AG09309 (cell line): ENCODE measurements at places on chromosomes 6 and 20.
A peak's percentile ranks its signal among the peaks of the same experiment; 100 is the strongest.

GRCh38 chr6:31945507-31946369, at the start of gene CFB:
Gene CFB (plus strand): TSS chr6:31946095. CDS start chr6:31946222, 127 bp downstream.
- peak; percentile 46 for DNase-seq

DNA sequence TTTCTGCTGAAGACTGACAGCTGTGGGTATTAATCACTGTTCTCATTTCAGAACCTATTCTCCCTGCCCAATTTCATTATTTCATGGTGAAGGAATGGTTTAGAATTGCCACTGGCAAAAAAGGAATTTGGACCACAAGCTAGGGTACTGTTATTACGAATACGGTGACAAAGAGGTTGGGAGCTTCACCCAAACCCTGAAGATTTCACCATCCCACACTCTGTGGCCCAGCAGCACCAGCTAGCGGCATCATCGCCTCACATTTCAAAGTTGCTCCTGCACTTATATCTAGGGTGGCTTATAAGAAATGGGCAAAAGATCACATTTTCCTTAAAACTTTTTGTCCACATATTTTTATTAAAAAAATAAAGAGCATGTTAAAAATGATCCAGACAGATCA, 236.1 kb downstream of the SYNDIG1 start:
- peak; percentile 55 for DNase-seq

GRCh38 chr6:64280569-64280968, 645.0 kb downstream of the PHF3 start:
- DNase-seq = no peak

- DNase-seq = no peak
Observed at GRCh38 chr6:145962581-145962980, 1.6 kb downstream of the SHPRH start.

- peak; percentile 27 for DNase-seq
Observed at GRCh38 chr6:4637691-4638433, 138.3 kb upstream of the CDYL start.

GRCh38 chr6:7901056-7901455, 9.5 kb downstream of the TXNDC5 start:
- no peak for DNase-seq

DNA sequence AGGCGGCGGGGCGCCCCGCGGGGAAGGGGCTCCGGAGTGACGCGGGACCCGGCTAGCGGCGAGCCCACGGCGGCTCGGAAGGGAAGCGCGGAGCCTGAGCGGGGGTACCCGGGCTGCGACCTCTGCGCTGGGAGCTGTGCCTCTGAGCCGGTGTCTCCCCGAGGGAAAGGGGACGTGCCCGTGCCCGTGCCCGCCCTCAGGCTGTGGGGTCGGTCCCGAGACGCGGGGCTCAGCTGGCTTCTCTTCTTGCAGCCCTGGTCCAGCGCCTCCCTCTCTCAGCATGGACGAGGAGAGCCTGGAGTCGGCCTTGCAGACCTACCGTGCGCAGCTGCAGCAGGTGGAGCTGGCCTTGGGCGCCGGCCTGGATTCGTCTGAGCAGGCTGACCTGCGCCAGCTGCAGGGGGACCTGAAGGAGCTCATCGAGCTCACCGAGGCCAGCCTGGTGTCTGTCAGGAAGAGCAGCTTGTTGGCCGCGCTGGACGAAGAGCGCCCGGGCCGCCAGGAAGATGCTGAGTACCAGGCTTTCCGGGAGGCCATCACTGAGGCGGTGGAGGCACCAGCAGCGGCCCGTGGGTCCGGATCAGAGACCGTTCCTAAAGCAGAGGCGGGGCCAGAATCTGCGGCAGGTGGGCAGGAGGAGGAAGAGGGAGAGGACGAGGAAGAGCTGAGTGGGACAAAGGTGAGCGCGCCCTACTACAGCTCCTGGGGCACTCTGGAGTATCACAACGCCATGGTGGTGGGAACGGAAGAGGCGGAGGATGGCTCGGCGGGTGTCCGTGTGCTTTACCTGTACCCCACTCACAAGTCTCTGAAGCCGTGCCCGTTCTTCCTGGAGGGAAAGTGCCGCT, 686 bp downstream of the ZGPAT start:
- DNase-seq = no peak

- no peak for DNase-seq
Observed at GRCh38 chr6:3734023-3734422, 17.5 kb downstream of the PXDC1 start.

DNA sequence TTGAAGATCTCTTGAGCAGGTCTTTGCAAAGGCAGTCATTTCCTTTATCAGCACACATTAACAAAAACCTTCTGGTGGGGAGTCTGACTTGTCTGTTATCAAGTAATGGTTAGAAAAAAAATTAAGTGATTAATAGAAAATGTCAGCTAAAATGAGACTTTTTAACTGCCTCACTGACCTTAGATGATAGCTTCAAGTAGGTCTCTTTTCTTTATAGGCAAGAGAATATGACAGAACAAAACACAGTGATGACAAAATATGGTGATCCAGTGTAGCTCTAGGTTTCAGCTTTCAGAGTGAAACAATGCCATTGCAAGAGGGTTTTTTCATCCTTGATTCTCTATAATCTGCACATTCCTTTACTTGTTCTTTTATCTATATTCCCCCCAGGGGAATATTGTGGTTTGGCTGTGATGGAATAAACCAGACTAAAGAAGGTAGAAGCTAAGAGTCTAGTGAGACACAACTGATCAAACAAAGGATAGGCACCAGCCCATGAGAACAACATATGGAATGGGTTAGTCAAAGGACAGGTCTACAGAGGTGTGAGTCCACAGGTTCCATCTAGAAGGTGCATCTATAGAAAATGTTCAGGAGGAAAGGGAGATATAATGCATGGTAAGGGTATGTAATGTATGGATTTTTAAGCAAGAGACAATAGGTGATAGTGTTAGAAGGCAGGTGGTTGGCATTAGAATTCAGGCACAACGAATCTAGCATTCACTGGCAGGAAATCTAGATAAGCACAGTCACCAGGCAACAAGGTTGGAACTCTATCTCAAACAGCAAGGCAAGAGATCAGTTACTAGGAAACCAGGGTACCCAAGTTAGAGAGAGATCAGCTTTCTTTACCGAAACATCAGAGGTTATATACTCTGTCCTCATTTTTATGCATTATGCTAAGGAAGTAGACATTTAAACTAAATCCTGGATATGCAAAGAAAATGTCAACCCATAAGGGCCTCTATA, 228.9 kb upstream of the SMLR1 start:
- DNase-seq = peak; percentile 21

- DNase-seq = no peak
Observed at GRCh38 chr20:25033924-25034300, 24.0 kb downstream of the ACSS1 start.

- no peak for DNase-seq
Observed at GRCh38 chr6:93307505-93308409, 111.6 kb downstream of the EPHA7 start.

- no peak for DNase-seq
Observed at GRCh38 chr6:57224769-57225515, 2.8 kb upstream of the RAB23 start.

GRCh38 chr20:11965602-11966001, 47.9 kb downstream of the BTBD3 start:
- DNase-seq = no peak

DNA sequence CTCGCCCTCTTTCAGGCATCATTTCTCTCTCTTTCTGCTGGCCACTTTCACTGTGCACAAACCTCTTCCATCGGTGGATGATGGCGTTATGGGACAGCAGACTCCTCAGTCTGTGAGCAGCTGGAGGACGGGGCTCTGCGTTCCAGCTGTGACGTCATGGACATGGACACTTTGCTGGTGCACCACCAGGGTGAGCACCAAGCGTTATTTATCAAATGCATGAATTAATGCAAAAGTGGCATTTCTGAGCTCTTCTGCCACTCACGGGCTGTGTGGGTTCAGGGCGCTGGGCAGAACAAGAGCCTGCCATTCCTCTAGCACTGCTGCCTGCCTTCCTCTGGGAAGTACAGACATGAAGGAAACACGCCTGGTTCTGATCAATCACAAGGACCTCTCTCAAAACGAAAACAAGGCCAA, 82.9 kb upstream of the MPC1 start:
- DNase-seq = no peak

- DNase-seq = no peak
Observed at GRCh38 chr20:34875642-34876405, 588 bp upstream of the ACSS2 start.

GRCh38 chr20:57905448-57905847, 195.6 kb upstream of the PMEPA1 start:
- DNase-seq = no peak

GRCh38 chr6:11471261-11471660, 66.3 kb upstream of the TMEM170B start:
- DNase-seq = no peak

- DNase-seq = no peak
Observed at GRCh38 chr6:57246307-57246706, 24.2 kb upstream of the RAB23 start.

GRCh38 chr6:134247231-134247833, 70.6 kb downstream of the SGK1 start:
- DNase-seq = no peak

DNA sequence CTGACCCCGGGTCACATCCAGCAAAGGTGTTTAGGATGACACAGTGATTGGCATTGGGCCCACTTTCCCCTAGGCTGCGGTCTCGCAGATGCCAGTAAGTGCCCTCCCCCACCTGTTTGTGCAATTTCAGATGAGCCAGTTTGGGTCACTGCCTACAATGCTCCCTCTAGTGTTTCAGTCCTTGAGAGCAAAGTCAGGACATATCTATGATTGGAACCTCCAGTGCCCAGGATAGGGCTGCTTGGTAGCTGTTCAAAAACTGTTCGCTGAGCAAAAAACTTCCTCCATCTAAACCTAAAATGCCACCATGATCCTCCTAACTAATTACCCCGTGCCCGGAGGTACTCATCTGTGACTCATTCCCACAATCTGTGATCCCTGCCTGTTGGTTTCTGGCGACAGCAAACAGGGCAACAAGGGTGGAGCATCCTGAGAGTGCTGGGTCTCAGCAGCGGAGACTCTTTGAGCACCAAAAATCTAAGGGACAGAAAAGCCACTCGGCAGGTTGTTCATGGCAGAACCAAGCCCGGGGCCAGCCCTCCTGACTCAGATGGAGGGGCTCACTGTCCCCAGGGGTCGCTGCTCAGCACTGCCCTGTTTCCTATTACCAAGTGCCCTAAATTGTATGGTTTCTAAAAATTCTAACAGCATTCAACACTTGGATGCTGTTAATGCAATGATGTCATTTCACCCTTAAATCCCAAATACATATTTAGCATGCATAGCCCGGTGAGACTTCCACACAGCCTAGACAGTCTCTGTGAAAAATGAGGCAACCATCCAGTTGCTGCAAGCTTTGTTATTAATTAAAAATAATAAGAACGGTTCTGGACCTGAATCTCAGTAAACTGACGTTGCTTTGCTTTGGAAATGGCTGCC, 5.0 kb downstream of the VSX1 start:
- no peak for DNase-seq

GRCh38 chr6:120122401-120122800, 772.8 kb upstream of the MAN1A1 start:
- DNase-seq = no peak

DNA sequence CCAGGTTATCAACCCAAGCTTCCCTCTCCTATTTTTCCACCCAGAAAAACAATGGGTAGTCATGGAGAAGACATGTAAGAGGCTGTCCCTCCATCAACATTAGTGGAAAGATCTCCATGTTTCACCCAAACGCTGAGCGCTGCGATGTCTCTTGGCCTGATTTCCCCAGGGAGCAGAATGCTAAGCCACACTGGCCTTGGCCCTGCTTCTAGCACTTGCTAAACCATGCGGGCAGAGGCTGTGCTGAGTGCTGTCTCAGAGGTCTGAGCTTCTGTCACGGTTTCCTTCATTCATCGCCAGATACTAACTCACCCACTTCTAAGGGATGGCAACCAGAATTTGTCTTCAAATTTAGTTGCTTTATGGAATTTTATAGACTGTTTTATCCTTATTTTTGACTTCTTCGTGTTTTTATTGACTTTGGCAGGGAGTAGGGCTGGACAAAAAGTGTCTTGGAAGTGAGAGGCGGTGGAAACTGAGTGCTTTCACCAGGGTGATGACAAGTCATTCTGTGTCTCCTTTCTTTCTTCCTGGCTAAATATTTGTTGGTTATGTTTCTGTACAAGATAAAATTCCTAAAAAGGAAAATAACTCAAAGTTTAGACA, 181.4 kb upstream of the UST start:
- DNase-seq = no peak

DNA sequence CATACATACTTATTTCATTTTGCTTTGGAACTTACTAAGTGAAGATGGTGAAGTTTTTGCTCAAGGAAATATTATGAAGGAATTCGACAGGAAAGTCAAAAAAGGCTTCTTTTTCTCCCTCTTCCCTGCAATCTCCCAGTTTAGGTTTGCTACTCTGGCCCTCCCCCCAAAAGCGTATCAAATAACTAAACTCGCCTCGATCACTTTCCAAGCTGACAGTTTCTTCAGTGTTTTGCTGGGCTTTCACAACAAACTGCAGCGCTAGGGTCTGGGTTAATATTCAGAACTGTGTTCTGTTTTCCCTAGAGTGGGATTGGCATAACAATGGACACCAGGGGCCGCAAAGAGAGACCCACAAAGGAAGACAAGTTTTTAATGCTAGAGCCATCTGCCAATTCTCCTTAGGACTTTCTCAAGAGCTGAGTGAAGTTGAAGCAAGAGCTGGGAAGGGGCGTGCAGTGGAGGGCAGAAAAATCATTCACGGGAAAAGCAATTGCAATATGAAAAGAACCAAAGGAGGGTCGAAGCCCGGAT, 57.8 kb downstream of the ATP9A start:
- DNase-seq = no peak

GRCh38 chr20:36582322-36582721, 8.9 kb downstream of the TGIF2 start:
- DNase-seq = no peak

GRCh38 chr6:30483677-30484279, 5.5 kb upstream of the HLA-E start:
- DNase-seq = peak; percentile 46

DNA sequence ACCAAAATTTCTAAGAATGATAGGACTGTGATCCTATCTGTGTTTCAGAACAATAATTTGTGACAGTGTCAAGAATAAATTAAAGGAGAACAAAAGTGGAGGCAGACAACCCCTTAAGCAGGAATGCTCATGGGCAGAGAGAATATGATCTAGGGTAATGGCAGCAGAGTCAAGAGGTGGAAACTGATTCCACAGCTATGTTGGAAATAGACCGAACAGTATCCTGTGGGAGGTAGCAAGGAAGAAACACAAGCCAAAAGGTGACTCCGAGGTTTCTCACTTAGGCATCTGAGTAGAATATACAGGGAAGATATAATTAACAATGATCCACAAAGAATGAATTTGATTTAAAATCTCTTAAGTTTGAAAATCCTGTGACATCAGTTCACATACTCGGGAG, 100.5 kb downstream of the NRSN1 start:
- DNase-seq = no peak
